ENCODE measurements at places on chromosomes 2 and 18.

DNA sequence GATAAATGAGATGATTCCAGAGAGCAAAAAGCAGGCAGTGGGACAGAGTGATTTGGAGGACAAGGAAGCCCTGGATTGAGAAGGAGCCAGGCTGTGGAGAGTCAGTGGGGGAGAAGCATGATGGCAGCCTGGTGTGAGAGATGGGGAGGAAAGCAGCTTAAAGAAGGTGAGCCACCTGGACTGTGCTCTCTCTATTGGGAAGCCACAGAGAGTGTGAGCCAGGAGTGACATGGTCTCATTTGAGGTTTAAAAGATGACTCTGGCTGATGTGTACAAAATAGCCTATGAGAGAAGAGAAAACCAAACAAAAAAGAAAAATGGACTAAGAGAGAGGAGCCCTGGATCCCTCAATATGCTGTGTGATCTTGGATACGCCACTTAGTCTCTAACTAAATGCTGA lies 12.9 kb upstream of the EPAS1 start:
- no peak for DNase-seq

DNA sequence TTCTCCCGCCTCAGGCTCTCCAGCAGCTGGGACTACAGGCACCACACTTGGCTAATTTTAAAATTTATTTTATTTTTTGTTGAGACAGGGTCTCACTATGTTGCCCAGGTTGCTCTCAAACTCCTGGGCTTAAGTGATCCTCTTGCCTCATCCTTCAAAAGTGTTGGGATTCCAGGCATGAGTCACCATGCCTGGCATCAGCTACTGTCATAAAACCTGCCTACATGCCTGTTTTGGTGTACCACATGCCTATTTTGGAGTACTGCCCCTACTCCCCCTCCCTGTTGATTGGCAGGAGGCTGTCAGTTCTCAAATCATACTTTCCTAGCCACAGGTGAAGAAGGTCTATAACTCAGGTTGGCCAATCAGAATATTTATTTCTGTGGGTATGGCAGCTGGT lies 64.0 kb downstream of the CHST9 start:
- DNase-seq = no peak

DNA sequence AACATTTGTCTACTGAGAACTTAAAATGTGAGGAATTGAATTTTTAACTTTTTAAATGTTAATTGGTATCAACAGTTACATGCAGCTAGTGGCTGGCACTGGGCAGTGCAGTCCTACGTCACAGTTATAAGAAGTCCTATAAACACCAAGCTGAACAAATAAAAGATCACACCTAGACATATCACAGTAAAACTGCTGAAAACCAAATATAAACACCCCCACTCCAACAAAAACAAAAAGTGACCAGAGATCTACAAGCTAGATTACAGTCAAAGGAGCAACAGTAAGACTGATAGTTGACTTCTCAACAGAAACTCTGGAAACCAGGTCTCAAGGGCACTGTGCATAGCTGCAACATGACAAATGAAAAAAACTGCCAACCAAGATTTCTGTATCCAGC lies 19.4 kb downstream of the TLK1 start:
- DNase-seq = no peak

- DNase-seq = no peak
These were observed 369.8 kb upstream of the NT5C1B start for GRCh38 chr2:18959200-18959599.

- DNase-seq = no peak
These were observed 70.6 kb downstream of the MGAT5 start for GRCh38 chr2:134324430-134324829.
